HepG2 (cell line): ENCODE measurements at places on chromosomes 7 and 10.

DNA sequence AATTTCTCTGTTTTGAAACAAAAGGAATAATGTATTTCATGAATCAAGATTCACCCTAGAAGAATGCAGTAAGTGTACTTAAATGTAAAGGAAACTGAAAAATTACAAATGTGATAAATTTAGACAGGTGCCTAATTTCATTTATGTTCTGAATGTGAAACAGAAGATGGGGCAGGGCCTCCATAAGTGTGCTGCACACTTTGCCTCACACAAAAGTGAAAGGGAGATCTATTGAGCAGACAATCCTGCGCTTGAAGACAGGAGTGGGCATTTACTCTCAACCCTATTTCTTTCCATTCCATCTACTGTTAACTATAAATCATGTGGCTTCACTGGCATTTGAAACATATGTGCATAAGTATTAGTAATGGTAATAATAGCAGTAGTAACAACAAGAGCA, 36.2 kb downstream of the GNG11 start:
- no peak for DNase-seq

GRCh38 chr7:158979635-158980351, 123.4 kb downstream of the DYNC2I1 start:
- DNase-seq, result no peak

GRCh38 chr10:90862908-90863514, 5.2 kb upstream of the HTR7 start:
- peak; percentile 16 for DNase-seq

DNA sequence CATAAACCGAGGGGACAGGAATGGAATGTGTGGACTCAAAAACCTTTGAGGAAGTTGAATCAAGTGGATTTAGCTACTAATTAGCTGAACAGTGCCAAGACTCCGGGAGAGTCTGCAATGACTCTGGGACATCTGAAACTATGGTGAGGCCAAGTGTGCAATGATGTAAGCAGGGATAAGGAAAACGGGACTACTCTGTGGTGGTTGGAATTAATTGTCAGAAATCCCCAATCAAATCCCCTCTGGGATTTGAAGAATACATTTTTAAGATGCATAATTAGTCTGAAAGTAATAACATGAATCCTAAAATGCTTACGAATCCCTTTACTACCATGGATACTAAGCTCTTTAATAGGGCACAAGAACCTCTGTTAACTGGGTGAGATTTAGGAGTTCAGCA, 602.8 kb downstream of the NRG3 start:
- DNase-seq, result no peak
